Retinal pigment epithelial cell (primary cell): ENCODE measurements at places on chromosomes 4 and X.
A peak's percentile ranks its signal among the peaks of the same experiment; 100 is the strongest.

DNA sequence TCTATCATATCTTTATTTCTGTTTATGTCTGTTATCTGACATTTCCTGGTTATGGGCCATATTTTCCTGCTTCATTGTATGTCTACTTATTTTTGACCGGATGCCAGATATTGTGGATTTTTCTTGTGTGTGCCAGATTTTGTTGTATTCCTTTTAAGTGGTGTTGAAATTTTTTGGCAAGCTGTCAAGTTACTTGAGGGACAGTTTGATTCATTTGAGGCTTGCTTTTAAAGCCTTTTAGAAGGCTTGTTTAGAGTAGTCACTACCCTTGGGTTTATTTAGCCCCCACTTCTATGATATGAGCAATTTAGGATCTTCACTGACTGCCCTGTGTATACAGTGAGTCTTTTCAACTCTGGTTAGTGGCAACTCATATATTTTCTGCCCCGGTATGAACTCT is 29.2 kb upstream of the NPY2R start:
- DNase-seq: peak; percentile 80

GRCh38 chr4:67907650-67908049 is 23.8 kb upstream of the TMPRSS11D start:
- DNase-seq: no peak

DNA sequence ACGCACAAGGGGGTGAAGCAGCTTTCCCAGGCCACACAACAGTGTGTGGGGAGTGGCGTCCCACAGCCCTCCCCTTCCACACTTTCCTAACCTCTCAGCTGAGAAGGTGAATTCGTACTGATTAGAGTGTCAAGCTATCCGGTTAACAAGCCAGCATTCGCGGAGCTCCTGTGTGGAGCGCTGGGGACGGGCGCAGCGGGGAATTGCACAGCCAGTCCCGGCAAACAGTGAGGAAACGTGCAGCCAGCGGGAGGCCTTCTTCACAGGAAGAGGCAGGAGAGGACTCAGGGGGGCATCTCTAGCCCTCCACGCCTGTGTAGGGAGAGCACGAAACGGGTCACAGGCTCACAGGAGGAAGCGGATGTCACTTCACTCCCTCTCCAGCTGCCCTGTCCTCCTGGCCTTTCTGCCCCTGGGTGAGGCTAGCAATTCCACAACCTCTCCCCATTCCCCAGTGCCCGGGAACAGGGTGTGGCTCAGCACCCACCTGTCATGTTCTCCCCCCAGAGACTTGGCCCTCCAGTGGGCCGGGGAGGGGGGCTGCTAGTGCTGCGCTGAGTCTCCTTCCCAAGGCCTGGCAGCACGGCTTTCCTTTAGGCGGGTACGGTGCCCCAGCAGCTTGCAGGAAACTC is 117.3 kb downstream of the CPZ start:
- no peak for DNase-seq

GRCh38 chr4:158786121-158786601 is 17.3 kb downstream of the FNIP2 start:
- no peak for DNase-seq

DNA sequence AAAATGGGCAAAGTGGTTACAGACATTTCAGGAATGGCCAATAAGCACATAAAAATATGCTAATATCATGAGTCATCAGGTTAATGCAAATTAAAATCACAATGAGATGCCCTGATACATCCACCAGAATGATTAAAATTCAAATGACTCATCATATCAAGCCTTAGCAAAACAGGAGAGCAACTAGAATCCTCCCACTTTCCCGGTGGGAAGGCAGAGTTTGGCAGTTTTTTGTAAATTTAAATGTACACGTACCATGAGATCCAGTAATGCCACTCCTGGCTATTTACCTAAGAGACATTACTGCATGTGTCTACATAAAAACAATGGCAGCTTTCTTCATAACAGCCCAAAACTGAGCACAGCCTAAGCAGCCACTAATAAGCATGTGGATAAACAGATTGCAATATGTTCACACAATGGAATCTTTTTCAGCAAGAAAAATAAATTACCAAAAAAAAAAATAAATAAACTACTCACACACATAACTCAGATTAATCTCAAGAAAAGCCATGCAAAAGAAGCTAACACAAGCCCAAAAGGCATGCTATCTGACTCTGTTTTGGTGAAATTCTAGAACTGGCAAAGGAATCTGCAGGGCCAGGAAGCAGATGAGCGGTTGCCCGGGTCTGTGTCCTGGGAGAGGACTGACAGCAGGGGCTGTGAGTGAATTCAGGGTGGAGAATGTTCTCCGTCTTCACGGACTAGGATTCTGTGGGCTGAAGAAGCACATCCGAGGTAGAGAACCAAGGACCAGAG is 48.8 kb downstream of the AFAP1 start:
- DNase-seq: peak; percentile 74

- no peak for DNase-seq
Observed at GRCh38 chr4:7354927-7355326, 79.8 kb downstream of the PSAPL1 start.

DNA sequence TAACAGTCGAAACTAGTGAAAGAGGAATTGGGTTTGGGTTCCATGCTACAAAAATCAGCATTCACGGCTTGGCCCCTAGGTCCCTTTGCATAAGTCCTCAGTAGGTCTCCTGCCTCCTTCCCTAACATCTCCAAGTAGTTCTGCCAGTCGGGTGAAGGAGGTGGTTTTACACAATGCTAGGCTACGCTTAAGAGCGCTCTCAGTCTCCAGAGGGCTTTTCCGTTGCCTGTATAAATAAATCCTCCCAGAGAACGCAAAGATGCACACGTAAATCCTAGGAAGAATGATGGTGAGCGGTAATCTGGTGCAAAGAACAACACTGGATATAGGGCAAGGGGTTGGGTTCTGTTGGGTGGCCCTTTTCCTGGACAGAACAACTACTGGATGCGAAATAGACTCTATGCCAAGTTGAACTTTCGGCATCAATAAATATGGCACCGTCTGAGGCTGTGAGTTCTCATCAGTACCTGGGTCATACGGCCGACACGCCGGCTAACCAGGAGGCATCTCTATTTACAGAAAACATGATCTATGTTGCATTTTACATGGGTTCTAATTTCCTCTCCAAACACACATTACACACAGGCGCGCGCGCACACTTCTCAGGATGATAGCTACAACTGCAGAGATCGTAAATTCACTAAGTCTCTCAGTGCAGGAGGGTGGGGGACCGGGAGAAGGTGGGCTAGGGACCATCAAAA is 1.3 kb downstream of the CAMK2D start:
- DNase-seq: no peak

GRCh38 chr4:1633993-1634392 is 50.1 kb downstream of the FAM53A start:
- DNase-seq: no peak
